ENCODE measurements at places on chromosomes 4 and X.

GRCh38 chr4:4677556-4678522 lies 136.0 kb upstream of the STX18 start:
- no peak for DNase-seq

GRCh38 chr4:20832826-20833225 lies 132.6 kb downstream of the PACRGL start:
- no peak for DNase-seq

GRCh38 chrX:42708222-42708621 lies 69.7 kb downstream of the PPP1R2C start:
- no peak for DNase-seq

- no peak for DNase-seq
These were observed 466.0 kb downstream of the INPP4B start for GRCh38 chr4:142380052-142380602.

- DNase-seq, result no peak
These were observed 330.1 kb downstream of the BMPR1B start for GRCh38 chr4:95087657-95088455.

DNA sequence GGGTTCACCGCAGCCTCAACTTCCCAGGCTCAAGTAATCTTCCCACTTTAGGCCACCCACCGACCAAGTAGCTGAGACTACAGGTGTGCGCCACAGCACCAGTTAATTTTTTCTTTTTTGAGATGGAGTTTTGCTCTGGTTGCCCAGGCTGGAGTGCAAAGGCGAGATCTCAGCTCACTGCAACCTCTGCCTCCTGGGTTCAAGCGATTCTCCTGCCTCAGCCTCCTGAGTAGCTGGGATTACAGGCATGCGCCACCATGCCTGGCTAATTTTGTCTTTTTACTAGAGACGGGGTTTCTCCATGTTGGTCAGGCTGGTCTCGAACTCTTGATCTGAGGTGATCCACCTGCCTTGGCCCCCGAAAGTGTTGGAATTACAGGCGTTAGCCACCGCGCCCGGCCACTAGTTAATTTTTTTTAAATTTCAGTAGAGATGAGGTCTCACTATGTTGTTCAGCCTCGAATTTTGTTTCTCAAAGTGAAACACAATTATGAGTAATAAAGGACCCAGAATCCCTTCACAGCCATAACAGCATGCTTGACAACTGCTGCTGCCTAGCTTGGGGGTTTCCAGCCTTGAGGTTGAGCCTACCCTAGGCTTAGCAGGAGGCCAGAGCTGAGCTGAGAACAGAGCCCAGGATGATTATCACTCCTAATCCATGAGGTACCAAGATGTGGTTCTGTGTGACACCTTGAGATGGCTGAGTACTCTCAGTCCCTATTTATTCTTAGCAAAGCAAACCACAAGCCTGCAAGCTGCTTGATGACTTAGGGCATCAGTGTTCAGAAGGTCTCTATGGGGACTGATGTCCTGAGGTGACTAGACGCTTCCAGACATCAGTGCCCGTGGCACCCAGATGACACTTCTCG lies 41.6 kb upstream of the NKRF start:
- peak; percentile 39 for DNase-seq

DNA sequence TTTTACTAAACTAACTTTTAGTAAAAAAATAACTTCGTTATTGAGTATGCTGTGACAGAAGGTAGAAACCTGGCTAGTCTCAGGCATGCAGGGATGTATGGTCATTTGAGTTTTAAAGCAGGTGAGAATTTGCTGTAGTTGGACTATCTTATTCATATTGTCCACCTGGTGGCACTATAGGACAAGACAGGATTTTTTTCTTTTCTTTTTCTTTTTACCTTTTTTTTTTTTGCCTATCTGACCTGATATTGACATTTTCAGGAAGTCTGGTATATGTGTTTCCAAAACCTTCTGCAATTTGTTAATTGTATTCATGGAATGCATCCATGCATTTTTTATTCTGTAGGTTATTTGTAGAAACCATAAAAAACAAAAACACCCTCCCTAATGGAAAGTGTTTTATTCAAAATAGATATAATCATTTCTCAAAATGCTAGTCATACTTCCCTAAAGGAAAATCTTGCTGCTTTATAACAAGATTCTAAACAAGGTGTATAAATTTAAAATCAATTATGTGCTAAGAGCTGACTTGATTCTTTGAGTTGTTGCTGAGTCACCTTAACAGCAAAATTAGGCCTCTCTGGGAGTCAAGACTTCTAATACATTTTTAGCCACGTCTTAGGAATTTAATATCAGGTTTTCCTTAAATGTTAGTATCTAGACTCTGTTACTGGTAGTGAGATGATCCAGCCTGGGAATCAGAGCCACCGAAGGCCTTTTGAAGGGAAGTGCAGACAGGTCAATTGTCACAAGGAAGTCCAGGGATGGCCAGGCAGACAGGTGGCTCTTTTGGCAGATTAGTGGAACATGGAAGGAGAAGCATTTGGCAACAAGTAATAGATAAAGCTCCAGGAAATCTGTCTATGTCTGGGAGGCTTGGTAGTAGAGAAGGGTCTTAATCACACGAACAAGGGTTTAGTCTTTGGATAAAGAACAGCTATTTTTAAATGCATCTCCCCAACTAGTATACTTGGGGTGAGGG lies 201.3 kb upstream of the GNPDA2 start:
- no peak for DNase-seq

DNA sequence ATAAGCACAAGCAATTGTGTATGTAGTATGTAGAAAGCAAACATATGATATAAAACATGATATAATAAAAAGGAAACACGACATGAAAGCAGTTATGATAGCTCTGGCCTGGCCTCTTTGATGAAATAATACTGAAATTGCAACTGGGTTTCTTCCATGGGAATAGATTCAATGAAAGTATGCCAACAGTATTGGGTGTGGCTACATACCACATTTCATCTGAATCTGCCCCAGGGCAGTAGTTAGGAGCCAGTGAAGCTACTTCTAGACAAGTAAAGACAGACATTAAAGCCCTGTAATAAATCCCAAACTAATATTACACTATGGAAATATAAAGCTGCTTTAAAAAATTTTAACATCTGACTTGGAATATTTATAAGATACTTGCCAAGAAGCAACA lies 207.3 kb downstream of the FBXW7 start:
- no peak for DNase-seq

- no peak for DNase-seq
These were observed 88.6 kb downstream of the TSPAN7 start for GRCh38 chrX:38649674-38650647.

- DNase-seq, result peak; percentile 14
These were observed 393 bp downstream of the SH3KBP1 start for GRCh38 chrX:19886883-19887531.

DNA sequence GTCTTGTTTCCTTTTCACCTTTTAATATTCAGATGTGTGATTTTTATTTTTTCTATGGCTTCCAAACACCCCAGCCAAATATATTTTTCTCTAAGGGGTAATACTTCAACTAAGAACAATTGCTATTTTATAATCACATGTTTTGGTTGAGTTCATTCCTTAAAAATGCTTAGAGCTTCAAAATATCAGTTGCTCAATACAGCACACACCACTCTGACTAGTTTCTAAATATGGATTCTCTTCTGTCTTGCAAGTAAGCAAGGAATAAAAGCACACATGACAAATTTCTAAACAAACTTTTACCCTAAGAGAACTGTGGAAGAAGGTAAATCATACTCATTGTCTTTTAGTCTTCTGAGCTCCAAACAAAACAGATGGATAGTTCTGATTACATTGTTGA lies 27.2 kb downstream of the ANTXR2 start:
- no peak for DNase-seq

GRCh38 chrX:133884430-133885394 lies 100.7 kb downstream of the GPC3 start:
- no peak for DNase-seq

DNA sequence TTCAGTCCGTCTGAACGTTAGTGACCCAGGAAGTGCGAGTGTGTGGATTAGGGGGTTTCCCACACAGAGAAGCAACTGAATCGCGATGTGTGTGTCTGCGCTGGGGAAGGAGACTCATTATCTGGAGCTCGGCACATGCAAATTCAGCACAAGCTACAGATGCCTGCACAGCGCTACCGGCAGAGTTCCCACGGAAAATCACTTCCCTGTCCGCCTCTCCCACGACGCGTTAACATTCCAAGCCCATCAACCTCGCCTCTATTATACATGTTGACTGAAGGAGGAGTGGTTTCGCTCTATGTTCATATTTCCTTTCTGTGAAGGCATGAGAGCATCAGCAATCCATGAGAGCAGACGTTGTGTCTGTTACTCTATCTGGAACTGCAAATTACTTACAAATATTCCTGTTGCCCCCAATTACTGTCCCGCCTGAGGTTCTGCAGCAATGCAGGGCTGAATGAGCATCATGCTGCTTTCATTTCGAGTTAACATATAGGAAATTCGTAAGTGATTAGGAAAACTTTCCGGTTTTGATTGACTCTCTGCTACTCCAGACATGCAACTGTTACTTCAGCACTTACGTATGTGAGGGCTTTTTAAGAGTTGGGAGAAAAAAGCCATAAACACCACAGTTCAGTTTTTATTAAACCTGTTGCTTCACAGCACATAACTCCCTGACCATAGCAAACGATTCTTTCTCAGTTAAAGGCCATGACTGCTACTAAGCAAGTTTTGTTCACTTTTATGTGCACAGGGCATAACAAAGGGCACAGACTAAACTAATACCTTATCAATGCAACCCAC lies 15.0 kb upstream of the MTNR1A start:
- no peak for DNase-seq

DNA sequence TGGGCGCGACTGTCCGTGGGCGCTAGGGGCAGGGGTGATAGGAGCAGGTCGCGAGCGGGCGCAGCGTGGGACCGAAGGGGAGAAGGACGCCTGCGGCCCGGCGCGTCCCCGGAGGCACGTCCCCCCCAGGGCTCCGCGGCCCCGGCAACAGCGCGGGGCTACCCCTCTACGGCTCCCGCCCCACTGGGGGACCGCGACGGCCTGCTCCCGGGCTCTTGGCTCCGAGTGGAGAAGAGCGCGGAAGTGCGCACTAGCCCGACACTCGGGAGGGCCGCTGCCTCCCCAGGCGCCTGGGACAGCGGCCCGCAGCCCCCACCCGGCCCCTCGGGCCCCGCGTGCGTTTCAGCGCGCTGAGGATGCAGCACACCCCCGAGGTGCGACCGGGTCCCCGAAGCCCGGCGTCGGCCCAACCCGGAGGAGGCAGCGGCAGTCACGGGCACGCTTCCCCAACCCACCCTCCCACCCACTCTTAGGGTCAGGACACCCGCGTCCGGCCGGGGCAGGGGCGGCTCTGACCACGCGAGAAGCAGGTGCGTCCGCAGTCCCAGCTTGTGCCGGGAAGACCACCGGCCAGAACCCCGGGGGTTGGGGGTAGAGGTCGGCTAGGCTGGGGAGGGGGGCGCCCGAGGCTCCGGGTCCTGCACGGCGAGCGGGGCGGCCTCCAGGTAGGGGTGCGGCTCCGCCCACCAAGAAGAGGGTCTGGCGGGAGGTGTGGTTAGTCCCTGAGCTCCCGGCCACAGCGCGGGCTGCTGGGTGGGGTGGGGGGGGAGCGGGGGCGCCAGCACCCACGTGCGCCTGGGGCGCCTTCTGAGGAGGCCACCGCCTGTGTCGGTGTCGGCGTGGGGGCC lies 18.5 kb upstream of the NAT8L start:
- no peak for DNase-seq

- DNase-seq, result no peak
These were observed 48.8 kb upstream of the PGRMC1 start for GRCh38 chrX:119187298-119187697.

GRCh38 chr4:30094887-30095286 lies 625.3 kb upstream of the PCDH7 start:
- DNase-seq, result no peak

GRCh38 chr4:110275871-110276270 lies 77.5 kb upstream of the ELOVL6 start:
- DNase-seq, result no peak

- no peak for DNase-seq
These were observed 31.9 kb downstream of the MAGED4 start for GRCh38 chrX:52216541-52216940.

DNA sequence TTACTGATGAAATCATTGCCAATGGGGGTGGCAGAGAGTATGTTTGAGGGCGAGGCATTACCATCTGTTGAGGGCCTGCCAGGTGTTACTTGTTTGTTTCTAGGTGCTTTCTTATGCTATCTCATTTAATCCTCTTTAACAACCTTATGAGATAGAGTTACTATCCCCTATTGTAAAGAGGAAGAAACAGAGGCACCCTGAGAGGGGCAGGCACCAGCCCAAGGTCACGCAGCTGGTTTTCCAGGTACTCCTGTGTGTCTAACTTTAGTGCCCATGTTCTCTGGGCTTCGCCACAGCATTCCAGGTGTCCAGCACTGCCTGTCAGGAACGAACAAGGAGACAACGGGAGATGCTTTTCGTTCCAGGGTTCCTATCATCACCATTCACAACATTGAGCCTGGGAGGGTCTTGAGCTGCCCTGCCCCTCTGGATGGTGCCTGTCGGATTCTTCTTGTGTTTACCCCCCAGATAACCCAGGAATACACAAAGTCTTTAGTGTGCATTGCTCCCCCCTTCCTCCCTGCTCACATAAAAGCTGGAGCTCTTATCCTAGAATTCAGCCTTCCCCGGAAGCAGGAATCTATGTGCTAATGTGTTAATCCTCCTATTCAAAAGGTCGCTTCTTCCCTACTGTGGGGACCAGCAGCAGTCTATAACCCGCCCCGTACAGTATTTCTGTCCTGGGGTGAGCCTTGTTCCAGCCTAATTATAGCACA lies 24.9 kb upstream of the GPC4 start:
- DNase-seq, result no peak

- no peak for DNase-seq
These were observed 50.3 kb upstream of the HPF1 start for GRCh38 chr4:169807934-169808509.

DNA sequence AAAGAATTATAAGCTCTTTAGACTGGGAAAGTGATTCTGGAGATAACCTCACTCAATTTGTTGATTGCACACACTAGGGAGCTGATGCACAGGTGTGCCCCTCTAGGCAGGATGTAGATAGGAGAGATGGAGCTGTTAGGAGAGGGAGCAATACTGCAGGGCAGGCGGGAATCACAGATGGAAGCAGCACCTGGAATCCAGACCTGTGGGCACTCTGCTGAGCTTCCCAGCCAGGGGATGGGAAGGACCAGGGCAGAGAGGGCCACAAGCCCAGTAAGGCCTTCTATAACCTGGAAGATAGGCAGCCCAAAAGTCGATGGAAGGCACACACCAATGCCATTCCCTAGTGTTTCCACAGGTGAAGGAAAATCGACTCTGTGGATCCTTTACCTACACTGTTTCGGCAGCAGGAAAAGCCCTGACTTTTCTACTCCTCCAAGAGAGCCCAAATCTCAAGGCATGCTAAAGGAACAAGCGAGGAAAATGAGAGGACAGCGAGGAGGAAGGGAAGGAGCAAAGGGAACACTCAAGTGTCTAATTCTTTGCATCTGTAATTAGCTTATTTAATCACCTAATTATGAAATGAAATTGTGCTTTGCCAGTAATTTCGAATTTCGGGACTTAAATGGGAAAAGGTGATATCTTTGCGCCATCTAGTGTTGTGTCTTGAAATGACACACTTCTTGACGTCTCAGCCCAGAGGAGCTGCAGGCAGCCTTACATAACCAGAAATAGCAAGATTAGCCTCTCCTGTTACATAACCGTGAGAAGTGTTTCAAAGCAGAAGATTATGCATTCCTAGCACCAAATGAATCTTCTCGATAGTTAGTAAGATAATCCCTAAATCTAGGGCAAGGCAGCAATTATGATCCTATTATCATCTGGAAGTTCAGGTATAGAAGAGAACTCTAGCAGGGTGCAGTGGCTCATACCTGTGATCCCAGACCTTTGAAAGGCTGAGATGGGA lies 31.0 kb upstream of the TLR3 start:
- DNase-seq, result no peak
